Smooth muscle cell of the coronary artery (primary cell): ENCODE measurements at places on chromosomes 4 and X. TPM values are rescaled to one million over a fixed set of nuclear protein-coding genes. Genes with fewer than 3 reads are reported as not detected.

MAGEA8 gene
- total RNA-seq, result not detected in 2 replicates

MAML3 gene
- total RNA-seq, result 0.82 and 1.1 TPM in 2 replicates

NPFFR2 gene
- not detected in 2 replicates for total RNA-seq

YY2 gene
- total RNA-seq, result 1.1 and 1.3 TPM in 2 replicates

GATB gene
- total RNA-seq, result 11.0 and 17.3 TPM in 2 replicates

VSIG4 gene
- not detected in 2 replicates for total RNA-seq

SLC6A8 gene
- total RNA-seq, result 10.8 TPM in 2 replicates

MAGEE2 gene
- total RNA-seq, result not detected in 2 replicates

IL2 gene
- not detected in 2 replicates for total RNA-seq

APOOL gene
- total RNA-seq, result 3.7 and 5.5 TPM in 2 replicates

PAGE2B gene
- total RNA-seq, result not detected in 2 replicates

ODAPH gene
- not detected in 2 replicates for total RNA-seq

SYN1 gene
- total RNA-seq, result 0.08 and 0.59 TPM in 2 replicates

RGS12 gene
- total RNA-seq, result 12.4 and 18.4 TPM in 2 replicates

KCNIP4 gene
- not detected in 2 replicates for total RNA-seq

IL15 gene
- total RNA-seq, result 0.75 and 6.9 TPM in 2 replicates

PCDH11X gene
- total RNA-seq, result not detected in 2 replicates

PF4V1 gene
- 3.6 and 10.6 TPM in 2 replicates for total RNA-seq

AKAP4 gene
- not detected in 2 replicates for total RNA-seq

MAGEA12 gene
- 0.08 TPM in 1 of 2 replicates, not detected in the other for total RNA-seq

HSD17B13 gene
- total RNA-seq, result 0.08 and 0.12 TPM in 2 replicates

SMPX gene
- total RNA-seq, result not detected in 2 replicates

WDR17 gene
- total RNA-seq, result 0.15 and 2.9 TPM in 2 replicates

TLR1 gene
- 0.68 and 2.0 TPM in 2 replicates for total RNA-seq
